EH (cell line): ENCODE measurements at places on chromosomes 5 and 9.

DNA sequence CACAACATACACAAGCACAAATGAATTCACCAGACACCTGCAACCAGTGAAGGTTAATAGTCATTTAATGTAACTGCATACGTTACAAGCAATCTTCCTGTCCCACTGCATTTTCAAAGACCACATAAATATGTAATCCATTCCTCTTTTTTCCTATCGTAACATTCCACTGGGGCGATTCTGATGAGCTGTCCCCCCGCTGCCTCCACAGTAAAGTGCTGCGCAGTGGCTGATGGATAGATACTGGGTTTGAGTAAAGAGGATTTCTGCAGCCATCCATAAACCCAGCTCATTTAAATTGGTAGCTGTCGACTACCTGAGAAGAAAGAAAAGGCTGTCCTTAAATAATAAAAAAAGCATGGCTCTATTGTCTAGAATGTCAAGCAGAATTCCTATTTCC is 181.1 kb downstream of the SPOCK1 start:
- no peak for DNase-seq

- DNase-seq: no peak
These were observed 565.5 kb downstream of the ZNF608 start for GRCh38 chr5:124180875-124181461.

- DNase-seq: no peak
These were observed 38.9 kb downstream of the COL5A1 start for GRCh38 chr9:134680393-134681060.

- peak; percentile 50 for DNase-seq
These were observed 454 bp downstream of the NELFB start for GRCh38 chr9:137255448-137256114.

- no peak for DNase-seq
These were observed 981.4 kb upstream of the WWC1 start for GRCh38 chr5:167309941-167310517.
